Osteocyte (in vitro differentiated cells): ENCODE measurements at places on chromosomes 16 and 17.

DNA sequence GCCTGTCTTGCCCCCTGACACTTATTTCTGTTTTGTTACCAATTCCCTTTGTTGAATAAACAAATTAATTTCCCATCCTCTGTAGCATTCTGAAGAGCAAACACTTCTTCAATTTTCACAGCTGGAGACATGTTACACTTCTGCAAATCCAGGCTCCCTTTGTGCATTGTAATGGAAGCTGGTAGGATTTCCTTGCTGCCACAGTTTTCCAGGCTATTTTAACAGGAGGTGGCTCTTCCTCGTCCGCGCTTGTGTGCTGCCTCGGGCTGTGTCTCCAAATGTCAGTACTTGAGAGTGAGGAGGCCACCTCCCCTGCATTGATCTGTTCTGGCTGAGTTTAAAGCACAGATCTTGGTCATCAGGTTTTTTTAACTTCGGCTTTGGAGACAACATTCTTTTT is 40.0 kb downstream of the SOST start:
- DNase-seq: no peak

DNA sequence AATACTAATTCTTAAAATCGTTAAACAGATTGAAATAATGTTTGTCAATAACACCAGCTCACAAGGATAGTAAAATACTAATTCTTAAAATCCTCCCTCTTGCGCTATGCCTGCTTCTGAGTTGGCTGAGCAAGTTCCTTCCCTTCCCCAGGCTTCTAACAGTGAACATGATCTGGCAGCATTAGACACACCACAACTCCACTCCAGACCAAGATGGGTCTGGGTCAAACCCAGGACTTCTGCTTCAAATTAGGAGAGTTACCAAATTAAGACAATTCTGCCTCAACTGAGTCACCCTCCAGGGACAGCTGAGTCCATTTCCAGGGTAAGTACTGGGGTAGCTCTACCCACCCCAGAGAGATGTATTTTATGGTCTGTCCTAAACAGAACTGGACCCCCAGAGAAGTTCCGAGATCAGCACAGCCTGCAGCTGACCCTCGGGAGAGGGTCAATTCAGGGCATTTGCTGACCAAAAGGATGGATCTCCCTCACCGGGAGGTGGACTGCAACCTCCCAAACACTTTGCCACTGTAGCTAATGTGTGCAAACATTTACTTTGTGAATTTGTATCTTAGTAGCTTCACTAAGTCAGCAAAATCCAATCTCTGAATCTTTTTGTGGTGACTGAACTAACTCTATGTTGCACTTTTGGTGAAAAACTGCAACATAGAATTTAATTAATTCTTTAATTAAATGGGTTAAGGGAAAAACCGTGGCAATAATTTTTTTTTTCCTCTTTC is 48.8 kb downstream of the ADCY9 start:
- no peak for DNase-seq

GRCh38 chr17:19738757-19739156 is 9.3 kb downstream of the ALDH3A1 start:
- DNase-seq: no peak

DNA sequence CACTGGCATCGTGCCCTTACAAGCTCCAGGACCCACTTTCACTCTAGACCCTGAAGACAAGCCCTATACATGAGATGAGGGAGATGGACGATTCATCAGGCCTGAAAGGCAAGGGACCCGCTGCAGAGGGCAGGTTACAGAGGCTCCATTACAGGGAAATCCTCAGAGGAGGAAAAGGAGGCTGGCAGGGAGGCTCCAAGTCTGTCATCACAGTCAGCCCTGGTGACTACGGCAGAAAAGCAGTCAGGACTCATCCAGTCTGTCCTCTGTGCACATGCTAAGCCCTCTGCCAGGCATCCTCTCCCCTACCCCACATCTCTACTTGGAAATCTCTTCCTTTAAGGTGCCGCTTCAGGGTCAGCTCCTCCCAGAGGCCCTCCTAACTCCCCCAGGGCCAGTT is 197.7 kb upstream of the CDH5 start:
- peak; percentile 67 for DNase-seq

GRCh38 chr16:67215706-67216105 is 11.2 kb upstream of the TMEM208 start:
- DNase-seq: no peak

- DNase-seq: peak; percentile 97
These were observed at the start of gene IRX5 for GRCh38 chr16:54930005-54930868. Gene IRX5 (plus strand): TSS chr16:54930865. CDS start chr16:54931199, 334 bp downstream.

- no peak for DNase-seq
These were observed 2.1 kb upstream of the UNC119 start for GRCh38 chr17:28554565-28554964.

DNA sequence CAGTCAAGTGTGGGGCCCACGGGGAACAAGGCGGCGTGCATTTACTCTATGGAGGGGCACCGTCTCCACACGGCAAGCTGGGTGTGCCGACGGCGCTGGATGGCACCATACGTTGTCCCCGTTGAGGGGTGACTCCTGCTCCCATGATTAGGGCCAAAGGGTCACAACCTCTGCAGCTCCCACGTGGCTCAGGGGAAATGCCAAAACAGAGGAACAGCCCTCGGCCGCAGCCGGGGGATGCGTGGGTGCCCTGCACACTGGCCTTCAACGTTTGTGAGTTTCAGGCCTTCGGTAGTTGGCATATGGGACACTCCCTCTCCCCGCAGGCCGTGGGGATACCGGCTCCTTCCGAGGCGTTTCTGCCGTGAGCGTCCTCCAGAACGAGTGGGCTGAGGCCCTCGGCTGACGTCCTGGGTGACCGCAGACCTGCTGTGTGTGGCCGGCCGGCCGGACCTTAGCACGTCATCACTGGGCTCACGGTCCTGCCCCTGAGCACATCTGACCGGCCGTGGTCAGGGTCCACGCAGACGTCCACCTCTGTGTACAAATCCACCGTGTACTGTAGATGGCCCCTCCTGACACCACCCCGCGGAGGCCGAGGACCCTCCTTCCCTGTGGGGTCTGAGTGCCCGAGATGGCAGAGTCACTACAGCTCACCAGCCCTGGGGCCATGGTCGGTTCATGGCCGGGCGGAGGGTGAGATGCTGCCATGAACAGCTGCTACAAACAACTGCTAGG is 4.8 kb upstream of the METRNL start:
- no peak for DNase-seq

GRCh38 chr16:68384288-68385161 is 63.8 kb downstream of the SMPD3 start:
- DNase-seq: no peak

DNA sequence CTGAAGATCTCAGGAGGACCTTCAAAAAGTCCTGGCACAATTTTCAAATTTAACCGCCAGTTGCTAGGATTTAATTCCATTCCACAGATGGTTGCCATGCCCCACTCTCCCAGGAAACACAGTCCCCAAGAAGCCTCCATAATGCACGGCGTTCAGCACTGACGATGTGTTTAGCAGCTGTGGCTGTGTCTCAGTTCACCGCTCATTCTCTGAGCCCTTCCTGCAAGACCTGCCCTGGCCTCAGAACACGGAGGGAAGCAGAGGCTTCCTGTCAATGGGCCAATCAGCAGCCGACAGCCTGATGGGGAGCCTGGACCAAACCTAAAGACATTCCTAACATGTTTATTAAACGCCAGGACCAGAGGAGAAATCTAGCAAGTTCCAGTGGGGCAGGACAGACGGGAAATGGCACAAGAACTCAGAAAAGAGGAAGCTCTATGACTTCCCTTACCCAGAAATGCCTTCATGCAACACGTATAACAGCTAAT is 4.9 kb downstream of the MYLK3 start:
- no peak for DNase-seq

DNA sequence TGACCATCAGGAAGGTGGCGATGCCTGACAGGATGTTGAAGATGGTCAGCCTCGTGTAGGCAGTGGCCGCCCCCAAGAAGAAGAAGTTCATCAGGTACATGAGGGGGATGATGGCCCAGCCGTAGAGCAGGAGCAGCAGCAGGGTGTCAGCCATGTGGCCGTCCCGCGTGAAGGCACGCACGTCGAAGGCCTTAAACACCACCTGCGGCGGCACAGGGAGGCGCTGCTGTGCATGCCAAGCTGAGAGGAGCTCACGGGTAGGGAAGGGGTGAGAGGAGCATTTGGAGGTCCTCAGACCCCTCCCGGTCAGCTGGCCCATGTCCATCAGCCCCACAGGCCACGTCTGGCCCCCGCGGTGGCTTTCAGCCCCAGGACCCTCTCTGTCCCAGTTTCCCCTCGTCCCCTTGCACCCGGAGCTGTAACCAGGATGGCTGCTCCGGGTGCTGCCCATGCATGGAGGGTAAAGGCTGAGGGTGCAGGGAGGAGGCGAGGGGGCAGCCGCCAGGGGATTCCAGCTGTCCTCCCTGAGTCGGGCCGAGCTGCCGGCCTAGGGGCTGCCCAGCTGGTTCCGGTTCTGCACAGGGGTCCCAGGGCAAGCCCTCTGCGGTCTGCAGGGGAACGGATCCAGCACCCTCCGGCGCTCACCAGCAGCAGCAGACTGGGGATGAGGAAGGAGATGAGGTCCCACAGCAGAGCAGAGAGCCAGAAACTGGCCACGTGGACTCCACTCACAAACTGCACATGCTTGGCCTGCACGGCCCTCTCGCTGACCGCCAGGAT is 17.1 kb upstream of the RNPS1 start:
- no peak for DNase-seq

GRCh38 chr17:60586288-60586974 is 13.6 kb upstream of the PPM1D start:
- no peak for DNase-seq

- no peak for DNase-seq
These were observed 15.9 kb upstream of the CDC42EP4 start for GRCh38 chr17:73327676-73328075.

- no peak for DNase-seq
These were observed 135.2 kb downstream of the SDK2 start for GRCh38 chr17:73508931-73509605.

GRCh38 chr17:82640036-82640435 is 8.2 kb downstream of the WDR45B start:
- no peak for DNase-seq

DNA sequence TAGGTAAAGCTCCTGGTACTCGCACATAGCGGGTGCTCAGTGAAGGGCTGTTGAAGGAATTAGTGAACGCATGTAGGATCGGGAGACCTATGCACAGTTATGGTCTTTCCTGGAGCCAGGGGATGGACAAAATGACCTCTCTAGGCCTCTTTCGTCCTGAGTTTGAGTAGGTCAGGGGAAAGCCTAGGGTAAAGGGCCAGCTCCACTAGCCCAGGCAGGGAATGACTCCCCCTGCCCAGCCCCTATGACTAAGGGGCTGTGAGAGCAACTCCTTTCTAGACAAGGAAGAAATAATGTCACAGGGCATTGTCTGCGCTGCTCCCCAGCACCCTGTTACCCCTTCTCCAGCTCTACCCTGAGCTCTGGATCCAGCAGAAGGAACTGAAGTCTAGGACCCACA is 24.6 kb upstream of the FMNL1 start:
- DNase-seq: no peak

- DNase-seq: no peak
These were observed 111.9 kb downstream of the SOCS1 start for GRCh38 chr16:11144122-11144521.

DNA sequence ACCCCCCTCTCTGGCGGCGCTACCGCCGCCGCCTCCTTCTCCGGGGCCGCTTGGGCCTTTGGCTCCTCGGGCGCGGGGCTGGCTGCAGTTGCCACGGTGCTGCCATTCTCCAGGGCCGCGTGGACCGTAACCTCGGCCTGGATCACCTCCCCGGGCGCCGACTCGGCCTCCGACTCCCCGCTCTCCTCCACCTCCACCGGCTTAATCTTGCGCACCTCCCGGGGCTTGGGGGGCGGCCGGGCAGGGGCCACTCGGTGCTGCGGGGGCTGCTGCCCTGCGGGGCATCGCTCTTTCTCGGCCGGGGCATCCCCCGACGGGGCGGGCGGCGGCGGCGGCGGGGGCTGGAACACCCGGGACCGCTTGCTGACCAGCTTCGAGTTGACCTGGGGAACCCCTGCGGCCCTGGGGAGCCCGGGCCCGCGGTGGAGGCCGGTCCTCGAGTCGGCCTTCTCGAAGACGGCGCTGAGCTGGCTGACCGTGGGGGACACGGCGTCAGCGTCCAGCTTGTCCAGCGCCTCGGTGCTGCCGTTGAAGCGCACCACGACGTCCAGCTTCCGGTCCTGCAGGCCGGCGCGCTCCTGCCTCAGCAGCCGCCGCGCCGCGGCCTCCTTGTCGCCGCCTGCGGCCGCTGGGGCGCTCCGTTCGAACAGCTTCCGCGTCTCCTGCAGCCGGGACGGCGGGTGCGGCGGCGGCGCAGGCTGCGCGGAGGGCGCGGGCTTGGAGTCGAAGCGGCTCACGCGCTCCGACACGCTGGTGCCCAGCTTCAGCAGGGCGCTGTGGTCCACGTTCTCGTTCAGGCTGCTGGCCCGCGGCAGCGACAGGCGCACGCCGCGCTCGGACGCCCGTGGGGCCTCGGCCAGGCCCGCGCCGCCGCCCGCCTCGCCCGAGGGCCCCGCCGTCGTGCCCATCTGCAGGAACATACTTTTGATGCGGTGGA is 792 bp downstream of the PPP1R9B start:
- no peak for DNase-seq

DNA sequence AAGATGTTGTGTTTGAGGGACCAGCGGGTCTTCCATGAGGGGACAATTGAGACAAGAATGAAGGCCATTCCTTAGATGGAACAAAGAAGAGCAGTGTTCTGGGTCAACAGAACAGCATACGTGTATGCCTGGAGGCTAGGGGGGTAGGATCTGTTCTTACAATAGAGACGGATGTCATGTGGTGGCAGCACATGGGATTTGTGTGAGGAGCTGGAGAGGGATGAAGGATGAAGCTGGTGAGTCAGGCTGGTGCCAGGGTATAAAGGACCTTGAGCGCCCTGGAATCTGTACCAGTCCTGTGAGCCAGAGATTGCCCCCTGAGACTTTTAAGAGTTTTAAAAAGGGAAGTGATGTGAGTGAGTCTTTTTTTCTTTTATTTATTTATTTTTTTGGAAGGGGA is 22.8 kb upstream of the WFDC1 start:
- no peak for DNase-seq

- DNase-seq: no peak
These were observed 81.4 kb downstream of the C17orf67 start for GRCh38 chr17:56752263-56752836.

DNA sequence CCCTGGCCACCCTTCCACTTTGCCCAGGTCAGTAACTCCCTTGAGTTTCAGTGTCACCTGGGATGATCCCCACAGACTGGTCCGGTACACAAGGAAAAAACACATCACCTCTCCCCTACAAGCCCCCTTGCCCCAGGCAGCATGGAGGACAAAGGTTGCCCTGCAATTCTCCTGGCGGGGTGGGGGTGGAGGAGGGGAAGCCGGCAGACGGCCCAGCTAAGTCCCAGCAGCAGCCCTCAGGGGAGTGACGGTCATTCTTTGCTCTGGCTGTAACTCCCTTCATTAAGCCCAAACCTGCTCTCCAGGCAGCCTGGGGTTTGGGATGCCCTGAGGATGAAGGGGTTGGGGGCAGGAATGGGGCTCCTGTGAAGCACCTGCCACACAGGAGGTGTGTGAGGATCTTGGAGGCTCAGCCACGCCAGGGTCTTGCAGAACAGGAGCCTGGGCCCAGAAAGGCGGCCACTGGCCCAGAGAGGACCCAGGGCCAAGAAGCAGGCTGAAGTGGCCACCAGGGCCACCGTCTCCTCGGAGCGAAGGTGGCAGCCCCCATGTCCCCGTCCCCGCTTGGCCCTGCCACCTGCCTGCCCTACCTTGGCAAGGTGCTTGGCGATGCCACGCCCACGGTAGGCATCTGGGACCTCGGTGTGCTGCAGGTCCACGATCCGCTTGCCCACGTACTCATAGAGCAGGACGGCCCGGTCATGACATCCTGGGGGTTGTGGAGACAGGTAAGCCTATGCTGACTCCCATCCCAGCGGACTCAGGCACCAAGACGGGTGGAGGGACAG is 9.5 kb downstream of the NATD1 start:
- no peak for DNase-seq
